ENCODE measurements at places on chromosomes 2 and 18.

DNA sequence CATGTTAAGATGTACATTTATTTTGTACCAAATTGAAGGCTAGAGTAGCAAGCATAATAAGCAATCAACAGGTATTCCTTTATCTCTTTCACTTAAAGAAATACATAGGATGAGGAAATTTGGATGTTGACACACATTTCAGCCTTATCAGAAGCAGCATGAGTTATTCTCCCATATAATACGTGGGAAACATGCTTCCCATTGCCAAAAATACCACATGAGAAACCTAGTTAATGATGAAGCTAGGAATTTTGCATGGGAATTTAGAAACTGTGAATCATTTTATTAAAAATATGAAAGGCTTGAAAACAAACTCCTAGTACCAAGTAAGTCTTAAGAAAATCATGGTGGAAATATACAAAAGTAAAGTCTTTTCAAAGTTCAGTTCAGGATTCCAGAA, 751.8 kb downstream of the TSN start:
- DNase-seq, result no peak

- no peak for DNase-seq
Measured at GRCh38 chr18:74569401-74569800, 28.3 kb upstream of the ZNF407 start.

DNA sequence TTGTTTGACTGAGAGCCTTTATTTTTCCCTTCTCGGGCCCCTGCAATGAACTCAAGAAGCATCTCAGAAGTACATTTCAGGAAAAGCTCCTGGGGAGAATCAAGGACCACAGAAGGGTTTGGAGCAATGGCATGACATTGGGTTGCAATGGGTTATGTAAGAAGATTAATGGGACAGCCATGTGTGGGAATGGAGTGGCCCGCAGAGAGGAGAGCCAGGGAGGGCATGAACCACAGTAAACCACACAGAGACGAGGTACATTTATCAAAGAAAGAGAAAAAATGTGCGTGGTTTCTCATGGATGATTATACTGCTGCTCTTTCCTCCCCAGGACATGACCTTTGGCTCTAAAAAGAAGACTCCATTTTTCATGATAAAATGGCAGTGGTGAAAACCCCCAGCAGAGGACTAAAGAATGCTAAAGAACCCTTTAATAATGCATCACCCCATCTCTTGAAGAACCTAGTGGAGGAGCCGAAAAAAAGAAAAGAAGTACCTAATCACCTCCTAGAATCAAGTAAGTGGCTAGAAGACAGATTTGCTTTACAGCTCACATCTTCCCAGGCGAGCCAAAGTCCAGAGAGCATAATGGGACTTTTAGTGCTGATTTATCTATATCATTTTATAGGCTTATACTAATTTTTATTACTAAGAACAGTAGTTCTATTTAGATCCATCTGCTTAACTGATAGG, 1.7 kb downstream of the CFAP221 start:
- DNase-seq, result no peak

DNA sequence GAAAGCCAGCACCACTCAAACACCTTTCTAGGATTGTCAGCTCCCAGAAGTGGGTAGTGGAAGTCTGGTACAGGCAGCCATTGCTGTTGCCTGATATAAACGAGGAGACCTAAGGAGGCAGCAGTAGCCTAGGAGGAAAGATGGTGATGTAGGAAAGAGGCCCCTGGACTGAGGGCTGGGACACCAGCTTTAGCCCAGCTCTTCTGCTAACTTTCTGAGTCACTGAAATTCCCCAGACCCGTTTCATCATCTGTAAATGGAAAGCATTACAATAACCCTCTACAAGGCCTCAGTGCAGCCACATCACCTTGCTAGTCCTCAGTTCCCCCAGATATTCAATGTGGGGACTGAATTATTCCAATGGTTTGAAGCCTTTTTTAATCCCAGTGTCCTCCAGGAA, 336.5 kb downstream of the TNS1 start:
- DNase-seq, result no peak

DNA sequence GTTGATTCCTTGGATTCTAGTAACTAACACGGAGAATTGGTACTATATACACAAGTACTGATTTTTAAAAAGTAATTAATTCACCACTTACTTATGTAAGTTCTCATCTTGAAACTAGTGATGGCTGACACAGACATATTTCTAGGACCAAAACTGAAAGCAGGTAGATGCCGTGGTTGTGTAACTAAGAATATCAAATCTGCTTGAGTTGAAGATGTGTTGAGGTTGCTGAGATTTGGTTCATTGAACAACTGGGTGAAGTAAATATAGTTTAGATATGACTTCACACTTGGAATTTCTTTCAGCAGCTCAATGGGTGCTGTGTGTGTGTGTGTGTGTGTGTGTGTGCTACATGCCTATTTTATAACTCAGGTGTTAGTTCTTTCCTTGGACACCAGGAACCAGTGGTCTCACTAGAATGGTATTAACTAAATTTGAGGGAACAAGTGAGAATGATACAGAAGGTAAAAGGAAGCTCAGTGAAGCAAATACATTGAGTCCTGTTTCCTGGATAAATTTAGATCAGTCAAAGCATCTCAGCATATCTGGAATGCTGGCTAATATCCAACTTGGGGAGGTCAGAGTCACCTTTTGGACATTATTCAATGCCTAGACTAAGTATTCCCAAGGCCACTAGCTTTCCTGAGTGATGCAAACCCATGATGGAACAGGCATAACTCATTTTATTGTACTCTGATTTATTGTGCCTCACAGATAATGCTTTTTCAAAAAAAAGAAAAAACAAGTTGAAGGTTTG, 110.7 kb upstream of the ZEB2 start:
- DNase-seq, result no peak

DNA sequence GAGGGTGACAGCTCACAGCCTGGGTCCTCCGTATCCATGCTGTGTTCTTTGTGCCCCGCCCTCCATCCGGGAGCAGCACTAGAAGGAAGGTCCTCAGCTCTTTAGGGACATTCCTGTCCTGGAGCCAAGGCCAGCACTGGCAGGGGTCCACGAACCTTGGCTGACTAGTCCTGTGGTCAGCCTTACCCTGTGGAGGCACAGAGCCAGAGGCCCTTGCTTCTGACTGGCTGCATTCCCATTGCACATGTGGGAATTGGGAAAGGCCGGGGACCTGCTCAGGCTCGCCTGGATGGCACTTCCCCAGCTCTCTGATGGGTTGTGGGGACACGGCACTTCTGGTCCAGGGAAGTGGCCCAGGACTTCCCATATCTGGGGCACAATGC, 24.9 kb upstream of the RHOB start:
- DNase-seq, result no peak

DNA sequence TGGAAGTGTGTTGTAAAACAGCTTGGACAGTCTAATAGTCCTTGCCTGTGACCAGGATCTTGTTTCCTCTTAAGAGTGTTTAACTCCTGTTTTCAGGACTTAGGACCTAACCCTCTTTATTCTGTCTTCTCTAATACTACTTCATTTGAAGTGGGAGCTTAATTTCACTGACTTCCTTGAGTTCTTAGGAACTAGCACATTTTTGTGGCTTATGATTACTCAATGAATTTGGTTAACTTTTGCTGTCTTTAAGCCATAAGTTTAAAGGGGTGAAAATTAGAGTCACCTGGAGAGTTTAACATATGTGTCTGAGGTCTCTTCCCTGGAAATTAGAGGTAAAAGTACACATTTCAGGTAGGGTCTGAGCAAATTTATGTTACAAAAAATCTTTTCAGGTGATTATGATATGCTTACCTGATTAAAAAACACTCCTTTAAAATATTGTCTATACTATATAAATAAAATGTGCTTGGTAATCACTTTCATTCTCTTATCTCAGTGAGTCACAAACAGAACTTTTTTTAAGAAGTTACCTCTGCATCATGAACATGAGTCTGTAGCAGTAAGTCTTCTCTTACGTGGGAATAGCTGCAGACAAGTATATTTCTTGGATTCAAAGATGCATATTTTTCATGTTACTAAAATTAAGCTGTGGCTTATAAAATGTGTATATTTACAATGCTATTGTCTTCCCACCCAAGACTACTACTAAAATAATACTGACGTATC, 52.7 kb downstream of the ATP9B start:
- no peak for DNase-seq

GRCh38 chr2:14642499-14642898, 10.0 kb downstream of the LRATD1 start:
- DNase-seq, result no peak

DNA sequence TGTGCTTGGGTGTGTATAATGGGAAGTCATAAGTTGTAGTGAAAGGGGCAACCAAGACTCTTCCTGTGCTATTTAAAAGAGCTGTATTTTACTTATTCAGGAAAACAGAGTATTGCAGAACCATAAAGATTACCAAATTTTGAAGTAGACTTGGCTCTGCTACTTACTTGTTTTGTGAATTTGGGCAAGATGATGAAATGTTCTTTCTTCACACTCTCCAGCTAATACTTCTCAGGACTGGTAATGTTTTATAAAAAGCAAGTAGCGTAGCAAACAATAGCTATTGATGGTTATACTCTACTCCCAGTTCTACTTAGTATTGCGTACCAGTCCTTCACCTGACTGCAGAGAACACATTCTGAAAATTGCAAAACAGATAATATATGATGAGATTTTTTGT, 374.1 kb downstream of the ARHGAP15 start:
- no peak for DNase-seq

- no peak for DNase-seq
Measured at GRCh38 chr2:69948032-69948962, 13.1 kb downstream of the ASPRV1 start.

DNA sequence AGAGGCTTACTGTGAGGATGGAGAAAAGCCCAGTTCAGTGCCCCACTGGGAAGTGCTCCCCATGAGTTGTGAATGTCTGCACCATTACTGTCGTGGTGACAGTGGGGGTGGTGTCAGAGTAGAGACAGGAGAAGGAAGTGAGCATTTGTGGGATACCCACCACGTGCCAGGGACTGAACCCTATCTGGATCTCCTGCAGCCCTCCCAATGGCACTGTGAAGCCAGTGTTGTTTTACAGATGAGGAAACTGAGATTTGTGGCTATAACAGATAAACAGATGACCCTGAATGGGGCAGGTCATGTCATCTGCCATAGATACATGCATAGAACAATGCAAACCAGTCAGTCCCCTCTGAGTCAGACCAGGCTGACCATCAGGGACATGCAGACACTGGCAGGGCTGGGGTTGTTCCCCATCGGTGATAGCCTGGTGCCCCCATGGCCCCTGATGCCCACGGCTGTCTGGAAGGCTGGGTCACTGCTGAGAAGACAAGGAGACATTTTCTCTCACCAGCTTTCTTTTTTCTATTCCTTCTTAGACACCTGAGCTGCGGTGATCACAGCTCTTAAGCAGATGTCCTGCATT, 60.8 kb downstream of the EMILIN2 start:
- DNase-seq, result no peak

GRCh38 chr2:195470622-195471021, 186.4 kb upstream of the SLC39A10 start:
- no peak for DNase-seq

DNA sequence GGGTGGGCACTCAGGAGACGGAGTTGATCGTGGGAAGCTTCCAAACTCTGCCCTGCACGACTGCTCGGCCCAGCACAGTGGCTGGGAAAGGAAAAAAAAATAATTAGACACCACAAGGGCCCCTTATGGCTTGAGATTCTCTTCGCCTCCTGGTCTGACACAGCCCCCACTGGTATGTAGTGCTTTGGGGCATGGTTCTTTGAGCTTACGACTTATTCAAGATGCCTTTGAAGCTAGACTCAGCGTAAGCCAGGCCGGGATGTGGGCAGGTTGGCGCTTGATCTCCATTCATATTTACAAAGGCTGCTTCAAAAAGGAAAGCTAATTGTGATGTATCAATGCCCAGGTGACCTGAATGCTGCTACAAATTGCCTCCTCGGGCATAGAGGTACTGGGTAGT, 50.5 kb downstream of the CXCR4 start:
- DNase-seq, result no peak

DNA sequence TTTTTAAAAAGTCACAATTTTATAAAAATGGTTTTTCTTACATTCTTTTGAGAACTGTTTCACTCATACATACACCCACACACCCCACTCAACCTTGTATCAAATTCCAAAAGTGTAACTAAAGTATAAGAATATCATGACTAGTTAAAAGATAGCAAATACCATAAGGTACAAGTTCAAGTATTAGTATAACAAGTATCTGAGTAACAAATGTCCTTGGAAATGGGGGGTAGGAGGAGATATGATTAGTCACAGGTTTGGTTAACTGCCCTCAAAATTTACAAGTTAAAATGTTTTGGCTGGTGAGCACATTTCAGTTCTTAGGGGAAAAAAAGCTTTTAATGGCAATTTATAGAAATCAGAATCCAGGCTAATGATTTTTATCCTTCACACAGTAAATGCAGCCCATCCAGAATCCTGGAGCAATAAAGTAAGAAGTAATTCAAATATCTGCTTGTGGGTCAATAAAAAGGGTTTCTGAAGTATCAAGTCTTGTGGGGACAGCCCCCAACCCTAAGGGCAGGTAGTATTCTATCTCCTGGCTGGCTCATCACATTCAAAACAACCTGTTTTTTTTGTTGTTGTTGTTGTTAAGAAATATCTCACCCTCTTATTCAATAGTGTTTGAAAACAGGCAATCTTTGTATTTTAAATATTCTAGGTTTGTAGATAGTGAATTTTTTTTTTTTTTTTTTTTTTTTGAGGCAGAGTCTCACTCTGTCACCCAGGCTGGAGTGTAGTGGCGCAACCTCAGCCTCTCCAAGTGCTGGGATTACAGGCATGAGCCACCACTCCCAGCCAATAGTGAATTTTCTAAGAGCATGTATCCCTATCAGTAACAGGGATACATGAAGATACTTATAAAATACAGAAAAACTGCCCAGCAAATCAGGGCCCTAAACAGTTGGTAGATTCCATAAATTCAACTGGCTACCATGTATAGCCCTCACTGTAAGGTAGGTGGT, 14.5 kb downstream of the IAH1 start:
- DNase-seq, result no peak

GRCh38 chr18:31658670-31659575, 25.5 kb downstream of the B4GALT6 start:
- DNase-seq, result no peak

DNA sequence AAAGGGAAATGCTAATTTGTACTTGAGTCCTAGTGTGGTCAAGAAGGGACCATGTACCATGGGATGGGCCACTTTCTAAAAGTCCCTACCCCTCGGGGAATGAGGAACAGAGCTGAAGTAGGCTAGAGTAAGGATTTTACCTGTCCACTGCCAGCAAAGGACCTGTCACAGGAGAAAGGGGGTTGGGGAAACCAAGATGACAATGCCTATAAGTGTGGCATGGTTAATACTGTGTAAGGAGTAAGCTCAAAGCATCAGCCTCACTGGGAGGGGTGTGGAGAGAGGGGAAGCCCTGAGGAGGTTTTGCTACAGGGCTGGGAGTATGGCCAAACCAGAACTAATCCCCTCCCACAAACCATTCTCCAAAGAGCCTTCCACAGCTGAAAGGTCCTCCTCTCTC, 15.8 kb downstream of the GKN2 start:
- no peak for DNase-seq

Data from stimulated activated CD4-positive, alpha-beta T cell treated with anti-CD3 and anti-CD28 coated beads, TNF-alpha, amount 100 ng/mL, for 4 hours (primary cell).